Lung (tissue), 17 donors: ENCODE measurements at places on chromosomes 5 and 9. TPM values are rescaled to one million over a fixed set of nuclear protein-coding genes. Genes with fewer than 3 reads are reported as not detected.
A peak's percentile ranks its signal among the peaks of the same experiment; 100 is the strongest.

SLC25A2 gene
- 0.22 TPM for polyA plus RNA-seq

GRM6 gene
- polyA plus RNA-seq = not detected

PLPPR1 gene
- 0.91 TPM for polyA plus RNA-seq

NMUR2 gene
- polyA plus RNA-seq = 0.49 TPM

CCL21 gene
- polyA plus RNA-seq = 223 TPM

PCDHGA5 gene
- polyA plus RNA-seq = 0.32 TPM

ARL15 gene
- polyA plus RNA-seq = 5.7 TPM

ANKDD1B gene
- 3.8 TPM for polyA plus RNA-seq

- no peak for DNase-seq
These were observed 296.9 kb downstream of the ADGRV1 start for GRCh38 chr5:90855296-90856010.

- DNase-seq = no peak
These were observed 307.3 kb downstream of the PIK3R1 start for GRCh38 chr5:68522863-68523262.

DNA sequence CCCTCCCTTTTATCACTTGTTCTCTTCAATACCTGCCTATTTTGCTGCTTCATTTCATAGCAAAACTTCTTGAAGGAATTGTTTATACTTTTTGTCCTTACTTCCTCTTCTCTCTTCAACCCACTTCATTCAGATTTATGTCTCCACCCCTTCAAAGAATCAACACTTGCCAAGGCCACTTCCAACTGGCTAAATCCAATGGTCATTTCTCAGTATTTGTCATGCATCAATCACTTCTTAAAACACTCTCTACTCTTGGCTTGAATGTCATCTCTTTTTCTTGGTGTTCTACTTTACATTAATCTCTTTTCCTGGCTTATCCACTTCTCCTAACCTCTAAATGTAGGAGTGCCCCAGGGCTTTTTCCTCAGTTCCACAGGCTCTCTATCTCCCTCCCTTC is 8.3 kb upstream of the FCHO2 start:
- DNase-seq = no peak

DNA sequence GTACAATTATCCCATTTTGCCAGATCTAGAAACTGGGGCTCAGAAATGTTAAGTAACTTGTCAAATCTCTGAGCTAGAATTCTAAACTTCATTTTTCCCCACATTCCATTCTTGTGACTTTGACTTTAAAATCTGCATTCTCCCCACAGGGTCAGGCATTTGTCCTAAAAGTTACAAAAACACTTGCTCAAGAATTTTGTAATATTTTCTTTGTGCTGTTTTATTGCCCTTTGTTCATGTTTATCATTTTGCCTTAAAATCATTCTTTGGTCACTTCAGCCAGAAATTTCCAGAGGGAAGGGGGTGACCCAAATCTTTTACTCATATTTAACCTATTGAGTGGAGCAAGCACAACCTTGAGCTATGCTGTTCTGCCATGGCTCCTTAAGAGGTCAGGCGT is 120.1 kb upstream of the CCL21 start:
- DNase-seq = no peak

GRCh38 chr5:59789197-59789596 is 104.3 kb downstream of the PDE4D start:
- DNase-seq = no peak

DNA sequence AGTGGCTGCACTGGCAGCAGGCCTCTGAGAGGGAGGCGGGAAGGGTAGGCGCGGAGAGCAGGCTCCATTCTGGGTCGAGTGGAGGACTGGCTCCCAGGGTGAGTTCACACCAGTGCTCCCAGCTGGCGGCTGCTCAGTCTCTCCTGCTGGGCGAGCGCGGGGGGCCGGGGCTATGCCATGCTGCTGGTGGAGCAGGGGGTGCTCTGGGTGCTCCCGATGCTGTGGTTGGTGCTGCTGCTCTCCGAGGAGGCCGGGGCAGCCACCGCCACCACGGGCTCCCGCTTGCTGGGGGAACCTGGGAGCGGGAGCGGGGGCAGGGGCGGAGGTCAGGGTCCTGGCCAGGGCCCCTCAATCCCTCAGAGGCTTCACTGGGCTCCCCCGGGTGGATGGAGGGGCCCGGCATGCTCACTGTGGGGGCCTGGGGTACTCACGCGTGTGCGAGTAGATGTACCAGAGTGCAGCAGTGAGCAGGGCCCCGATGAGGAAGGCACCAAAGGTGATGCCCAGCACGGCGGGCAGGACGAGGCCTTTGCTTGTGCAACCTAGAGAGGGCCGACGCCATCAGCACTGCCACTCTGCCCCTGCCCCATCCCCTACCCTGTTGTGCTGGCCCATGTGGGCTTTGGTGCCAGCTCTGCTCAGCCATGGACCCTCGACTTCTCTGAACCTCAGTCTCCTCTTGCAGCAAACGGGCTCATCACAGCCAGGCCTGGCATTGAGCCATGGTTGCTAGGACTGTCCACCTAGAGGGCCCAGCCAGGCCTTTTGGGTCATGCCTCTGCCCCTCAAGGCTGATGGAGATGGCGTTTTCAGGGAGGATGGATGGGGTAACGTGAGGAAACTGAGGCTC is 13.1 kb downstream of the FPGS start:
- no peak for DNase-seq

GRCh38 chr5:73278693-73279092 is 105.7 kb downstream of the TMEM174 start:
- no peak for DNase-seq

- peak; percentile 3 for DNase-seq
These were observed 87.3 kb upstream of the PCSK5 start for GRCh38 chr9:75803130-75803529.

DNA sequence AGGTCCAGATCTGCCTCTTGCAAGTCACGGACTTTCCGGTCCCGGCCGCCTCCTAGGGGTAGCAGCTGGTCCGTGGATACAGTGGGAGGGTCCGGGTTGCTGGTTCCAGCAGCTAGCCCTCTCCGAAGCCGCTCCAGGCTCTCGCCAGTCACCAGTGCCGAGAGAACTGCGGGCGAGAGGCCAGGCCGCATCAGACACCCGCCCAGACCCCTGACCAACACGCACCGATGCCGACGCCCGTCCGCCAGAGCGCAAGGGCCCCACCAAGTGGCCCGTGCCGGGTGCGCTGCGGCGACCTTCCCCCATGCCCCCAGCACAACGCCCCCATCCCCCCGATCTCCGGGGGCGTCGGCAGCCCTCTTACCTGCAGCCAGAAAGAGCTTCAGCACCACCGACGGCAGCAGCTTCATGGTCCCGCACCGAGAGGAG is 470 bp downstream of the HBEGF start:
- DNase-seq = peak; percentile 67

- no peak for DNase-seq
These were observed 788 bp downstream of the ZNF346 start for GRCh38 chr5:177023303-177023664.

DNA sequence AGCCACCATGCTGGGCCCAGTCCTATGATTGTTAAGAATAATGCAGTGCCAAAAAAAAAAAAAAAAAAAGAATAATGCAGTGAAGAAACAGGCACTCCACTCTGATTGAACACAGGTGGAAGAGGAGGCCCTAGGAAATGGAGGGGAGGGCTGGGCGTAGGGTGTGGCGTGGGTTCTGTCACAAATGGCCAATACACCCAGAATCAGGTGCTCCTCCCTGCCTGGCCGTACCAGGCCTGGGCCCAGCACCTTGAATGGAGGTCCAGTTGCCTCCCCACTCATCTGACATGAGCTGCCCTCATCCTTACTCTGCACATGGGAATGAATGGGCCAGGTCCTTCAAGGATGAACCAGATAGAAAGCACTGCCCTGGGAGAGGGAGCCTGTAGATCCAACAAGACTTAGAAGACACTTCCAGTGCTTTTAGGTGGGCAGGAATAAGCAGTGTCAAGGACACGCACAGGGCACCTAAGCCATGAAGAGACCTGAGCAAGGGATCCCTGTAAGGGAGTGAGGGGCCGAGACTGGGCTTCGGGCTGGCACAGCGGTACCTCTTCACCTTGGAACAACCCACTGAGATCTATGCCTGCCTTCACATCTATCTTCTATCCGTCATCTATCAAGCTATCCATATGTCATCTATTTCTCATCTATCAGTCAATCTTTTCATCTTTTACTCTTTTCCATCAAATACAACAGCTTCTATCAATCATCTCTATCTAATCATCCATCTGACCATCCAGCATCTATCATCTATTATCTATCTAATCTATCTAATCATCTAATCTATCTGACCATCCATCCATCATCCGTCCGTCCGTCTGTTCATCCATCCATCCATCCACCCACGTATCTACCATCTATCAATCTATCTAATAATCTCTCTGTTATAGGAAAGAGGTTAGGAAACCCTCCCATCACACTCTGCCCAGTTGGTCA is 15.9 kb downstream of the NINJ1 start:
- peak; percentile 11 for DNase-seq

- peak; percentile 15 for DNase-seq
These were observed 644 bp downstream of the NIM1K start for GRCh38 chr5:43192558-43193180.

- no peak for DNase-seq
These were observed 135.6 kb downstream of the ICE1 start for GRCh38 chr5:5558102-5558501.

GRCh38 chr5:74686962-74687751 is 2.1 kb downstream of the HEXB start:
- no peak for DNase-seq

- no peak for DNase-seq
These were observed 29.1 kb upstream of the NEURL1B start for GRCh38 chr5:172611913-172612312.

DNA sequence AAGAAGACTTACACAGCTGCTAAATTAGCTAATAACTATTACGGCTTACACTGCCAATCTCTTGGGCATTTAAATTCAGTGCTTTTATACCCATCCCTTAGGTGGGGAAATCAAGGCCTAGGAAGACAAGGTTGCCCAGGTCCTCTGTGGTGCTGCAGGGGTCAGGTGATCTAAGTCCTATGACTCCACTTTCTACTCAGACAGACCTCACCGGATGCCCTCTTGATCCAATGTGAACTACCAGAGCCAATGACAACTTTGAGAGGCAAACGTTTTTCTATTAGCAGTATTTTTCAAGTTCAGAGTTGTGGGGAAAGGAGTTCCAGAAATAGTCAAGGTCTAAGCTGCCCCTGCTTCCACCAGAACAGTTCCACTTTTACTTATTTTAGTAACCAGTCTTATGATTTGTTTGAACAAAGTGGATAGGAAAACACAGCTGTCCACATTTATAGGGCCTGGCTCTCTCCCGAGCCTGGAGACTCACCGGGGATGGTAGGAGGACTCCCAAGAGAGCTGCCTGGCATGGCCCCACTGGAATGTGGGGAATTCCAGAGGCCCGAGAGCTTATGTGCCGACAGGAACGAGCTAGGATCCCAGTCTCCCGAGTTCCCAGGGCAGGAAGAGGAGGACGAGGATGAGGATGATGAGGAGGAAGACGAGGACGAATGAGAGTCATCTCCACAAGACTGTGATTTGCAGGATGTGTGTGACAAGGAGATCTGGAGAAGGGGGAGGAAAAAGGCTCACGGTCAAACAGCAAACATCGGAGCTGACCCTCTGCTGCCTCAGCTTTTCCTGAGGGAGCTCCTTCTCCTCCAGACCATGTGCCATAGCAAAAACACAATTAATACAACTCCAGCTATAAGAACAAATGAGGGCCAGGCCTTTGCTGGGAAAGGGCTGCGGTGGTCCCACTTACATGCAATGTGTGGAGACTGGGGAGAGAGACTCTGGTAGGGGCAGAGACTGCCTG is 16.7 kb downstream of the FAM193B start:
- no peak for DNase-seq

DNA sequence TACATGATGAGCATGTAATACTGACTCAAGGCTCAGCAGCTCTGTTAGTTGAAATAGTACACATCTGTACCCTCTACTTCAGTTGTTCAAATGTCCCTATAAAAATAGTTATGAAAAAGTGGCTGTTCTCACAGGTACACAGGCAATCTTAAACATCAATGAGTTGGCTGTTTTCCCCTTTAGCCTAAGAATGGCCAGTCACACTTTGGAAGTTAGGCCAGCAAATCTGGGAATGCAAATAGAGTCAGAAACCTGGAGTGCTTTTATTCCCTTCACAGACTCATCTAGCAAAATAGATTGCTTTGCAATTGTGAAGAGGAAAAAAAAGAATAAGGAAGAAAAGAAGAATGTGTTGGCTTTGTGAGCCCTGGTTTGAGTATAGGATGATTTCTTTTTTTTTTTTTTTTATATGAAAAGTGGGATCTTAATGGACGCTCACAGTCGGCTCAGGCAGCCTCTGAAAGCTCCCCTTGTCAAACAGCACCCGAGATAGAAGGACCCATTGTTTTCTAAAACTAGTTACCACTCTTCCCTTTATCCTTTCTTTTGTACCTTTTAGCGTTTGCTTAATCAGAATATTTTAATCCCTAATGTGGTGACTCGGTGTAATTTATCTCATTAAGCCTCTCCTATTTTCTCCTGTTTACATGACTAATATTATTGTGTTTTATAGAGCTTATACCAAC is 27.9 kb upstream of the TLE1 start:
- DNase-seq = no peak
